Sigmoid colon (tissue), 7 donors: ENCODE measurements at places on chromosomes 5 and 9. TPM values are rescaled to one million over a fixed set of nuclear protein-coding genes. Genes with fewer than 3 reads are reported as not detected.

- H3K4me3 ChIP-seq = no peak overlapping the region
- no peak overlapping the region for H3K27ac ChIP-seq
- H3K4me1 ChIP-seq = no peaks in the 10 kb centered on the region
- no peaks in the 10 kb centered on the region for H3K27me3 ChIP-seq
- no peaks in the 10 kb centered on the region for H3K36me3 ChIP-seq
- no peak for DNase-seq
Observed at GRCh38 chr5:76378355-76378754, 24.7 kb upstream of the IQGAP2 start.

The PFN3 gene
- not detected for total RNA-seq

DNA sequence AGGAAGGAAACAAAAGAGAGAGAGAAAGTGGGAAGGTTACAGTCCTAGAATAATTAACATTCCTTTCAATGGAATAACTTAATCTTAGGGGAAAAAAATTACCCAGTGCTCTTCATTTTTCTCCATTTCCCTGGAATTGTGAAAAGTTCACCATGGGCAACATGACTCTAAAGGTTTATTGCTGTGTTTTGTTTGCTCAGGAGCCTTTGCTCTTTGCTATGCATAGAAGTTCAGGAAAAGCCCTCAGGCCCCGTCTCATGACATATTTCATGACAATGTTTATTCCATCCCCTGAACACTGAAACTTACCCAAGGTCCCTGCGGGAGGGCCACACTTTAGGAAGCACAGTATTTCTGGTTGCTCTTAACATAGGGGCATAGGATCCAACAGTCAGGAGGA is 9.8 kb upstream of the CTSL start:
- no peak for DNase-seq
- no peaks in the 10 kb centered on the region for H3K27me3 ChIP-seq
- H3K27ac ChIP-seq = no peak overlapping the region
- no peaks in the 10 kb centered on the region for H3K36me3 ChIP-seq

DNA sequence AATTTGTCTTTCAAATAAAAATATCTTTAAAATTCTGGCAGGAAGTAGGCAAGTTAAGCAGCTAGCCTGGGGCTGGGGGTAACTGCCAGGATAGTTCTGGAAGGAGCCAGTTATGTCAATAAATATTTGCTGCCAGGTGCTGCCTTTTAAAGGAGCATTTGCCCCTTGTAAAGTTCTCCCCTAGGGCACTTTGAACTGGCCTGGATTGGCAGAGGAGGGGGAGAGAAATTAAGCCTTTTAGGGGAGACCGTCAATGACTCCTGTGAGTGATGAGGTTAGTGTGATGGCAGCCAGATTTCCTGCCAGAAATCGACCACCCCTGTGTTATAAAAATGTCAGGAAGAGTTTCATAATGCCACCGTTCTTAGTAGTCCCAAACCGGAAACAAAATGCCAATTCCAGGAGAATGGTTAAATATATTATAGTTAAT is 89.8 kb upstream of the ELL2 start:
- DNase-seq = no peak
- no peaks in the 10 kb centered on the region for H3K36me3 ChIP-seq
- H3K27me3 ChIP-seq = no peaks in the 10 kb centered on the region
- no peak overlapping the region for H3K27ac ChIP-seq
- H3K4me3 ChIP-seq = no peak overlapping the region
- H3K4me1 ChIP-seq = no peaks in the 10 kb centered on the region

DNA sequence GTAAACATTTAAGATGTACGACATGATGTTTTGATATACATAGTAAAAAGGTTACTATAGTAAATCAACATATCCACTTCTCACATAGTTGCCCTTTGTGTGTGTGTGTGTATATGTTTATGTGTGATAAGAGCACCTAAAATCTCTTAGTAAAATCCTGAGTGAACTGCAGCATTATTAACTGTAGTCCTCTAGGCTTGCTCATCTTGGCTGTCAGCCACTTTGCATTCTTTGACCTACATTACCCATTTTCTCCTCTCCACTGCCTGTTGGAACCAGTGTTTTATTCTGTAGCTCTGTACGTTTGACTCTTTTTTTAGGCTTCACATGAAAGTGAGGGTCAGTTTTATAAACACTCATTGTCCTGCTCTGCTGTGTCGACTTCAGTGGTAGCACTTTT is 24.4 kb downstream of the C5orf22 start:
- no peak overlapping the region for H3K27ac ChIP-seq
- no peaks in the 10 kb centered on the region for H3K4me1 ChIP-seq
- peaks cover 16% of the 10 kb centered on the region for H3K36me3 ChIP-seq
- no peak for DNase-seq
- H3K4me3 ChIP-seq = no peak overlapping the region
- H3K27me3 ChIP-seq = no peaks in the 10 kb centered on the region

The LHX2 gene
- not detected for total RNA-seq
